ENCODE measurements at places on chromosomes 3 and 15. TPM values are rescaled to one million over a fixed set of nuclear protein-coding genes. Genes with fewer than 3 reads are reported as not detected.

ZMYND10 gene
- 0.26 TPM for total RNA-seq

SLC15A2 gene
- 0.56 TPM for total RNA-seq

ZNF80 gene
- total RNA-seq = not detected

RYR3 gene
- 0.06 TPM for total RNA-seq

ASB14 gene
- 1.3 TPM for total RNA-seq

COL7A1 gene
- 4.8 TPM for total RNA-seq

A4GNT gene
- not detected for total RNA-seq

HDC gene
- total RNA-seq = 0.56 TPM

MRAS gene
- 308 TPM for total RNA-seq

CISH gene
- total RNA-seq = 10.2 TPM

ALG1L2 gene
- 0.53 TPM for total RNA-seq

RTP1 gene
- not detected for total RNA-seq

ACVR2B gene
- total RNA-seq = 5.2 TPM

IRAK2 gene
- 1.4 TPM for total RNA-seq

EXD1 gene
- total RNA-seq = not detected

PRR20G gene
- total RNA-seq = not detected

VGLL3 gene
- total RNA-seq = 10.9 TPM

PROK2 gene
- 0.15 TPM for total RNA-seq

CRYGS gene
- 1.6 TPM for total RNA-seq

Measured in right cardiac atrium (tissue), 5 donors.